NCI-H2081 treated with DMSO at 0.1 percent for 48 hours (cell line): ENCODE measurements at places on chromosomes 12 and 14.

GRCh38 chr12:104604070-104604994 is 147.6 kb downstream of the CHST11 start:
- no peak for DNase-seq

DNA sequence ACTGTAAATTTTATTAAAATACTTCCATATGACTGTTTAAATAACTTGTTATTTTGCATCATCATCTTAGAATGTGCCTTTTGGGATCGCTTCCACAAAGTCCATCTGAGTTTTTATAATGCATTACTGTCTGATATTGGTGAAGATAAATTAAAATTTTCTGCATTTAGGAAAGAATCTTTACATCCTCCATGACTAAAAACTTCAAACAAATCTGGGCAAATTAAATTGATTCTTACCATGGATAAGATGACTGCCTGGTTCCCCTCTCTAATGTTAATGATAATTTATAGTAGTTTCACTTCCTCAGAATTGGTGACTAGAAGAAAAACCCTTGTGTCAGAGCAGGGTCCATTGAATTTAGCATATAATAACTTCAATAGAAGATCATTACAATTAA is 94.7 kb upstream of the SLC38A4 start:
- no peak for DNase-seq

DNA sequence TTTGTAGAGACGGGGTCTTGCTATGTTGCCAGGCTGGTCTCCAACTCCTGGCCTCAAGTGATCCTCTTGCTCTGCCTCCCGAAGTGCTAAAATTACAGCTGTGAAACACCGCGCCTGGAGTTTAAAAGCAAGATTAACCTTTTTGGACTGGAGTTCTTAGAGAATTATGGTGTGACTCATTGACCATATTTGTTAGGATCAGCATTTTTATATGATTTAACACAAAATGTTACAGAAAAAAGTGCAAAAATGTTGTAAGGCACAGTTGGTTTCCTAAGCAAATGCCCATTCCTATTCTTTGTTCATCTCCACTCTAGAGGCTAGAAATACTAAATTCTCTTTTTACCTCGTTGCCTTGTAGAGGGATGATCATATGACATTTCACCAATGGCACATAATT is 27.6 kb downstream of the SLC35E3 start:
- no peak for DNase-seq

DNA sequence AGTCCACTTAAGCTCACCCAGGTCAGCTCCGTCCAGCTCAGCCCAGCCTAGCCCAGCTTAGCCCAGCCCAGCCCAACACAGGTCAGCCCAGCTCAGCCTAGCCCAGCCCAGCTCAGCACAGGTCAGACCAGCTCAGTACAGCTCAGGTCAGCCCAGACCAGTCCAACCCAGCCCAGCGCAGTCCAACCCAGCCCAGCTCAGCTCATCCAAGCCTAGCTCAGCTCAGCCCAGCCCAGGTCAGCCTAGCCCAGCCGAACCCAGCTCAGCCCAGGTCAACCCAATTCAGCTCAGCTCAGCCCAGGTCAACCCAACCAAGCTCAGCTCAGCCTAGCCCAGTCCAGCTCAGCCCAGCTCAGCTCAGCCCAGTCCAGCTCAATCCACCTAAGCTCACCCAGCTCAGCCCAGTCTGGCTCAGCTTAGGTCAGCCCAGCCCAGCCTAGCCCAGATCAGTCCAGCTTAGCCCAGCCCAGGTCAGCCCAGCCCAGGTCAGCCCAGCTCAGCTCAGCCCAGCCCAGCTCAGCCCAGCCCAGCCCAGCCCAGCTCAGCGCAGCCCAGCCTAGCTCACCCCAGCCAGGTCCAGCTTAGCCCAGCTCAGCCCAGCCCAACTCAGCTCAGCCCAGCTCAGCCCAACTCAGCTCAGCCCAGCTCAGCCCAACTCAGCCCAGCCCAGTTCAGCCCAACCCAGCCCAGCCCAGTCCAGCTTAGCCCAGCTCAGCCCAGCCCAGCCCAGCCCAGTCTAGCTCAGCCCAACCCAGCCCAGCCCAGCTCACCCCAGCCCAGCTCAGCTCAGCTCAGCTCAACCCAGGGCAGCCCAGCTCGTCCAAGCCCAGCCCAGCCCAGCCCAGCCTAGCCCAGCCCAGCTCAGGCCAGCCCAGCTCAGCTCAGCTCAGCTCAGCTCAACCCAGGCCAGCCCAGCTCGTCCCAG is 184.0 kb downstream of the TMEM121 start:
- no peak for DNase-seq

DNA sequence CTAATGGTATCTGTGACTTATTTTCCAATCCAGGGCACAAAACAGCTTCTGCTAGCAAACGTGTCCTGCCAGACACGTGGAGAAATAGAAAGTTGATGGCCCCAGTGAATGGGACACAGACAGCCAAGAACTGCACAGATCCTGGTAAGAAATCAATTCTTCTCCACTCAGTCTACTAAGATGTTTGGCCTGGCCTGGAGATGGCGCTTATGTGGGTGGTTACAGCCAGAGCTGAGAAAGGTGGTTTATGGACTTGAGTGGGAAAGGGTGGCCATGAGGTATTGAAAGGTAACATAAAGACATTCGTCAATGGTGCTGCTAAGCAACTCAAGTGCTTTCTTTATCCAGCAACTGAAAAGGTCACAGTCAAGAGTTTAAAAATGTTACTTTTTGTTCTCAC is 2.9 kb downstream of the SLC24A4 start:
- DNase-seq, result no peak

GRCh38 chr12:116236148-116236731 is 41.3 kb downstream of the MED13L start:
- peak; percentile 26 for DNase-seq

GRCh38 chr12:48979602-48980388 is 1.7 kb downstream of the WNT1 start:
- DNase-seq, result no peak

GRCh38 chr14:105507247-105507646 is 16.2 kb downstream of the TEDC1 start:
- DNase-seq, result no peak

DNA sequence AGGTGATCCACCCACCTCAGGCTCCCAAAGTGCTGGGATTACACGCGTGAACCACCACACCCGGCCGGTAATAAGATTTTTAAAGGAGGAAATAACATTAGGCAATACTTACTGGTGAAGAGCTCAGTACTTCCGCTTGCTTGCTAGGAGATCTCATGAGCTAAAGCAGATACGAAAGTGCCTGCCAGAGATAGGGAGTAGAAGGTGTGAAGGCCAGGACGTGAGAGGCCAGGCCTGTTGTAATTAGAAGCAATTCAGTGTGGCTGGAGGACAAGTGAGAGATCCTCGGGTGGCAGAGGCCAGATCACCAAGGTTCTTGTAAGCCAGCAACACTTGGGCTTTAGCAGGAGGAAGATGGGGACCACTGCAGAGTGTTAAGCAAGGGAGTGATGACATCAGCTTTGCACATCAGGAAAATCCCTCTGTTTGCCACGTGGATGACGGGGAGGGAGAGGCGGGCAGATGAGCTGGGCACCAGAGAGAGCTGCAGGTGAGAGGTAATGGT is 7.6 kb downstream of the TECPR2 start:
- no peak for DNase-seq
